T-cell (primary cell): ENCODE measurements at places on chromosomes 5 and 9. TPM values are rescaled to one million over a fixed set of nuclear protein-coding genes. Genes with fewer than 3 reads are reported as not detected.

The CNTNAP3B gene
- not detected for total RNA-seq

DNA sequence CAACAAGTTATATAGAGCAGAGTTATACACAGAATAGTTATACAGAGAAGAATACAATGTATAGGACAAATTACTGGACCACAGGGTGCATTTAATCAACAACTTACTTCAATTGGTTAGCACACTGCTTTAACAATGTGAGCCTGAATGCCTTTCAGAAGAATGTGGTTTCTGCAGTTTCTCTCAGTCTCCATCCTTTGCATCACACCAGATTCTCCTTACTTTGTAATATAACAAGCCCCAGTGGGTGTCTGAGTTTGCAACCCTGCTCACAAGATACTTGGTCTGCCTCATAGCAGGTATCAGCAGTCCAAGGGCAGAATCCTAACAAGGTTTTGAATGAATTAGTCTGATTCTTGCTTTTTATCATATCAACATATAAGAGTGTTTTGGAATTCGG is 114.6 kb downstream of the GABRB2 start:
- DNase-seq, result no peak

DNA sequence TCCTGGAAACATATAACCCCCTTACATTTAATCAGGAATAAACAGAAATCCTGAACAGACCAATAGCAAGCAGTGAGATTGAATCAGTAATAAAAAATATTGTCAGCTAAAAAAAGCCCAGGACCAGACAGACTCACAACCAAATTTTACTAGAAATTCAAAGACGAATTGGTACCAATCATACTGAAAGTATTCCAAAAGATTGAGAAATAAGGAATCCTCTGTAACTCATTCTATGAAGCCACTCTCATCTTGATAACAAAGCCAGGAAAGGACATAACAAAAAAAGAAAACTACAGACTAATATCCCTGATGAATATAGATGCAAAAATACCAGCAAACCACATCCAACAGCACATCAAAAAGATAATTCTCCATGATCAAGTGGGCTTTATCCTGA is 714.0 kb downstream of the SEMA5A start:
- no peak for DNase-seq

DNA sequence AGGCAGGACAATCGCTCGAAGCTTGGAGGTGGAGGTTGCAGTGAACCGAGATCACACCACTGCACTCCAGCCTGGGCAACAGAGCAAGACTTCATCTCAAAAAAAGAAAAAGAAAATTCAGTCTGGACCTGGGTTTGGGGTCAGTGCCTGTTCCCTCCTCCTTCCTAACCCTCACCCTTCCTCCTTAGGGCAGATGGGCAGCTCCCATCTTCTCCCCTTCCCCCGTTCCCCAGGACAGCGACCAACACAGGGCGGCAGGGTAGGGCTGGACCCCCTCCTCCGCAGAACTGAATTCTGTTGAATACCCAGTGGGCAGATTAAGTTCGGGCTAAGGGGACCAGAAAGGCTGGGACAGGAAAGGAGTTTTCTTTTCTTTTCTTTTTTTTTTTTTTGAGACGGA is 1.5 kb upstream of the RMND5B start:
- no peak for DNase-seq

The MELK gene
- 0.44 TPM for total RNA-seq

DNA sequence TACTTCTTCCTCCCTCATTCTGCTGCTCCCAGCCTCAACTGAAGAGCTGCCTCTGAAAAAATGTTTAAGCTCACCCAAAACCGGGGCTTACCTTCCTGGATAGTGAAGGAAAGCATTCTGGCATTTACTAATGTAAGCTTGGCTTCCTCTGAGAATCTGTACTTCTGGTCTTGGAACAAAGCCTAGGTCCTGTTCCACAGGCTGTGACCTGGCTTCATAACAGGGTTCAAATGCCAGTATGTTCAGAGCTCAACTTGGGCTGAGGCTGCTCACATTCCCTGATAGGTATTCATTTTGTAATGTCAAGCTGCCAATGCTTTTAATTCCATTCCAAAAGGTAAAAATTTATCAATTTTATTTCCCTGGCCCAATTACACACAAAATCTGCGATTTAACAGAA is 411.7 kb upstream of the KCNN2 start:
- no peak for DNase-seq

DNA sequence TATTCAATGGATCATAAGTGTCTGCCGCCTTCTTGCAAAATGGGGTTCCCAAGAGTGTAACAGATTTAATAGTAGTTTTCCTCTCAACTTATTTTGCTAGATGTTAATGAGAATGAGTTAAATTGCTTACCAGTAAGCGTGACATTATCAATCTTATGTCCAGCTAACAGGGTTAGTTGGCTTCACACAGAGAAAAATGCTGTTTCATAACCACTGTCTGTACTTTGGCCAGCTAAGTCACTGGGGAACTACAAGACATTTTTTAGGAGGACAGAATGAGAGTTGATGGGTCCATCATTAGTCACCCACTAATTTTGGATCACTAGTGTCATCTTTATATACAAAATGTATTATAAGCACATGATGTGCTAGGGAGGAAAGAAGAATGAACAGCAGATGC is 1.4 kb downstream of the CDC37L1 start:
- DNase-seq, result no peak

GRCh38 chr5:128665747-128666355 is 127.8 kb upstream of the FBN2 start:
- no peak for DNase-seq

GRCh38 chr9:28004900-28005299 is 431.6 kb upstream of the C9orf72 start:
- no peak for DNase-seq

GRCh38 chr9:94650949-94651348 is 11.6 kb upstream of the FBP1 start:
- no peak for DNase-seq

- DNase-seq, result no peak
Observed at GRCh38 chr5:58322453-58322852, 137.4 kb downstream of the PLK2 start.

GRCh38 chr5:157479166-157479565 is 19.2 kb downstream of the NIPAL4 start:
- no peak for DNase-seq

DNA sequence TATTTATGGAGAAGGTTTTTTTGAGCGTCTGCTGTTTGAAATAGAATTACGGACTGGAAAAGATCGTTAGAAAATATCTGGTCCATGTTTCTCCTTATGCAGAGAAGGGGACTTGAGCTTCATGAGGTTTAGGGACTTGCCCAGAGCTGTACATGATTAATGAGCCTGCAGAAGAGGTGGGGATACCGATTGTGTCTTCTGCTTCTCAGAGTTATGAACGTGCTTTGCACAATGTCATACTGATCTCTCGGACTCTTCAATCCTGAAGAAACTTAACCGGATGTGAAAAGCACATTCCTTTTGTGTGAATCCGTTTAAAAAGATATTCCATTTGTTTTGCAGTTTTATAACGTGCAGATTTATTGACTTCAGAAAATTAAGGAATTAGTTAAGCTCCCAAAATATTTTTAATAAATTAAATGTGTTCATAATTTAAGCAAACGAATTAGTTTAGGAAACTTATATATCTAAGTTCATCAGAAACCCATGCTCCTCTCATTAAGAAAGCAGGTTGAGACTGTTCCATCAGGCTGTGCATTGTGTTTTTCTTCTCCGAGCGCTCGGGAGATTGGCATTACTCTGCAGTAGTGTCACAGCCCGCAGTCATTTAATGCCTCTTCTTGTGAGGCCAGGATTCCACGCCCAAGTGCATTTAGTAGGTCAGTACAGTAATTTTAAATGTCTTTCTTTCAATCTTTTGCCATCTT is 40.8 kb upstream of the MEF2C start:
- DNase-seq, result no peak

- DNase-seq, result no peak
Observed at GRCh38 chr9:131473198-131473885, 29.4 kb upstream of the POMT1 start.

The SLC6A18 gene
- total RNA-seq, result not detected

DNA sequence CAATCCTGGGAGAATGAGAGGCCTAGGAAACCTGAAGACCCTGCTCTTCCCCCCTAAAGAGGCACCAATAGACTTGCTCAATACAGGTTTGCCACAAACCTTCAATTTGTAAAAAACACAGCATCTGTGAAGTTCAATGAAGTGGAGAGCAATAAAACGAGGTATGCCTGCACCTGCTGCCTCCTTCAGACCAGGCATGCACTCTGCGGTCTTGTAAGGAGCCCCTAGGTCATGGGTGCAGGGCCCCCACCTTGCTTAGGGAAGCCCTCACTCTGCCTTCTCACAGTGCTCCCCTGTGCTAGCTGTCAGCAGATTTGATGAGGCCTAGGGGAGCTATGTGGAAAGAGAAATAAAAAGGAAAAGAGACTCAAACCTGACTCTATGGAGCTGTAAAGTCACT is 72.1 kb upstream of the GALNT10 start:
- DNase-seq, result no peak

DNA sequence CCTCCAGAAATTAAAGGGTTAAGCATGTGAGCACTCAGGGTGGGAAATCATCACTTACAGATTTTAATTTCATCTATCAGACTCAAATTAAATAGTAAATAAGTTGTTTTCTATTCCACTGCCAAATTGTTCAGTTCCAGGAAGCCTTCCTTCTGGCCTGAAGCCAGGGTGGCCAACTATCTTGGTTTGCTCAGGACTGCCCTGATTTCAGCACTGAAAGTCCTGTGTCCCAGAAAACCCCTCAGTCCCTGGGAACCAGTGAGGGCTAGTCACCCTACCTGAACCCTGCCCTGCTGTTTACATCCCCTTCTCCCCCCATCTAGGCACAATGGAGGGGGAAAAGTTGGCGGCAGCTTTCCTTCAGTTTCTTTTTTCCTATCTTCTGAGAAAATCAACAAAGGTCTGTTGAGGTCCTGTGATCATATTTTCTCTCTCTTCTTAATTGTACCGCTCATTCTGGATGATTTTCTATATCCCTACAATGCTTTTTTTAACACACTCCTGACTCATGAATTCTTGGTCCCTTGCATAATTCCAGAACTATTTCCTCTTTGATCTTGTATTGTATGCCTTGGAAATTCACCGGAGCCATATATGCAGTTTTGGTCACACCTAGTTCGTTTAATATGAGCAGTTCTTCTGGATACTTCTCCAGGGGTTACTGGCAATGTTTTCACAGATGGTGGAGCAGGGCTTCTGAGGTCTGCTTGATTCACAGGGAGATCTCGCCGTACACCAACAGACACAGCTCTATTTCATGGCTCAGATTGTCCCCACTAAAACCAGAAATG is 103.8 kb downstream of the MAP1B start:
- no peak for DNase-seq

- DNase-seq, result no peak
Observed at GRCh38 chr5:10248378-10249260, 1.1 kb downstream of the ATPSCKMT start.

GRCh38 chr9:117354997-117355396 is 59.9 kb downstream of the ASTN2 start:
- no peak for DNase-seq

The EDIL3 gene
- 0.07 TPM for total RNA-seq

DNA sequence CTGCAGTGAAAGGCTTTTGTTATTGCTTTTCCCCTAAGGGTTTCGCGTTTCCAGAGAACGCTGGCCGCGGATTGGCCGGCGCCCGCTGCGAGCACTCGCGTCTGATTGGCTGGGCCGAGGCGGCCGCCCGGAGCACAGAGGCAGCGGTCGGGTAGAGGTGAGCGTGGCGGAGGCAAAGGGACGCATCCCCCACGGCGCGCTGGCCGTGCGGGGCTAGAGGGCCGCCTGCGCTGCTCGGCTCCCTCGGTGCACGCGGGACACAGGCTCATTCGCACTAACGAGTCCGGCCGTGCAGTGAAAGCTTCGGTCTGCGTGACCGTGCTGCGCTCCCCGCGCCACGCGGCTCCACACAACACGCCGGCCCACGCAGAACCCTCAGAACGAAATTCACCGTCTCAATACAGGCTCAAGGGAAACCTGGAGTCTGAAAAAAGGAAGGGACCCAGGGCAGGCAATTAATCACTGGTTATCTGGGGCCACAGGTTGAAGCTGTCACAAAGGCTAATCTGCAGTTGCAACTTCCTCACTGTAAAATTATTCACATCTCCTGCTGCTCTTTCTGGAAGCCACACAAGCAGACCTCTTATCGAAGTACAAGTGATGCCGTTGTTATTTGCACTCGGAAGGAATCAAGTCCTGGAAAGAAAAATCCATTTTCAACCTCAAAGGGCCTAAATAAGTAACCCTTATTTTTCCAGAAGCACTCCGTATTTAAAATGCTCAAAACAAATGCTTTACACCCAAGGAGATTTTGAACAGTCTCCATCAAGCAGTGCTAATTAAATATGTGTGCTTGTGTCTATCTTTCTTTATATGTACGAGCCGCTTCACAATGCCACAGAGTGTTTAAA is 94.6 kb downstream of the ZNF608 start:
- DNase-seq, result no peak

DNA sequence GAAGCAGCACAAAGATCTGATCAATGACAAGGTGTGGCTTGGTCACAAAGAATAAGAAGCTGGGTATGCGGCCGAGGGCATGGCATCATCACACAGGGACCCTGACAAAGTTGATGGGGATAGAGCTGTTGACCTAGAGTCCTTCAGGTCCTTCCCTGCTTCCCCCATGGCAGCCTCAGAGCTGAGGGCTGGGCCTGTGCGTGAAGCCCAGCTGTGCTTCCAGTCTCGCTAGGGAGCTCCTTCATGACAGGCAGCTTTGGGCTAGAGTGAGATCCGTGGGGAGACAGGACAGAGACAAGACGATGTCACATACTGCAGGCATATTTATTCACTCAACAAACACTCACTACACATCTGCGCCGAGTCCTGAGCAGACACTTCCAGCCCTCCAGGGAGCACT is 56.4 kb upstream of the NEURL1B start:
- no peak for DNase-seq
